ENCODE measurements at places on chromosomes 3 and 15.
A peak's percentile ranks its signal among the peaks of the same experiment; 100 is the strongest.

GRCh38 chr15:47360305-47360704 is 357.0 kb upstream of the SEMA6D start:
- DNase-seq, result no peak

- no peak for DNase-seq
These were observed 74.1 kb downstream of the MSL2 start for GRCh38 chr3:136122006-136122405.

DNA sequence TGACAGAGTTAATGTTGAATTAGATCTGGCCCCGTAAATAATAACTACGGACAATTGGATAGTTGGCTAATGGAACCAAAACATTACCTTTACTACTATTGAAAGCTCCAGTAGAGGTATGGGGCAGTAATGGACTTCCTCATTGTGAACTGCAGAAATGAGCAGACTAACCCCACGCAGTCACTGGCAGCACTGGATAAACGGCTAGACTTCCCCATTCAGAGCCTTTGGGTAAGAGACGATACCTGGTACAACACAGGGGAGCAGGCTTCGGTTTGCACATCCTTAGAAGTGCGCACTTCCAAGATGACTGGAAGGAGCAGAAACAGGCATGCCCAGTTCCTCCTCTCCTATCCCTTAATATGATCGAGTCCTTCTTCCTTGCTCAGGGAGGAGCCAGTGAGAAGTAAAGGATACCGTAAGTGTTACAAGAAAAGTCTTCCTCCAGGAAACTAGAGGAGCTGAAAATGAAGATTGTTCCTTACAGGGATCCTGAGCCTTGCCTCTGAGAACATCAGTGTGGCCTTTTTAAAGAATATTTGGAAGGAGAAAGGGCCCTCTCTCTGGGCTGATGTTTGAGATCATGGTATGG is 100.5 kb upstream of the NECTIN3 start:
- no peak for DNase-seq

GRCh38 chr3:183653209-183654064 is 18.0 kb downstream of the KLHL24 start:
- no peak for DNase-seq

- DNase-seq, result peak; percentile 71
These were observed 456.3 kb upstream of the ARRDC4 start for GRCh38 chr15:97504031-97504792.

GRCh38 chr3:26763723-26764122 is 141.2 kb downstream of the LRRC3B start:
- no peak for DNase-seq

DNA sequence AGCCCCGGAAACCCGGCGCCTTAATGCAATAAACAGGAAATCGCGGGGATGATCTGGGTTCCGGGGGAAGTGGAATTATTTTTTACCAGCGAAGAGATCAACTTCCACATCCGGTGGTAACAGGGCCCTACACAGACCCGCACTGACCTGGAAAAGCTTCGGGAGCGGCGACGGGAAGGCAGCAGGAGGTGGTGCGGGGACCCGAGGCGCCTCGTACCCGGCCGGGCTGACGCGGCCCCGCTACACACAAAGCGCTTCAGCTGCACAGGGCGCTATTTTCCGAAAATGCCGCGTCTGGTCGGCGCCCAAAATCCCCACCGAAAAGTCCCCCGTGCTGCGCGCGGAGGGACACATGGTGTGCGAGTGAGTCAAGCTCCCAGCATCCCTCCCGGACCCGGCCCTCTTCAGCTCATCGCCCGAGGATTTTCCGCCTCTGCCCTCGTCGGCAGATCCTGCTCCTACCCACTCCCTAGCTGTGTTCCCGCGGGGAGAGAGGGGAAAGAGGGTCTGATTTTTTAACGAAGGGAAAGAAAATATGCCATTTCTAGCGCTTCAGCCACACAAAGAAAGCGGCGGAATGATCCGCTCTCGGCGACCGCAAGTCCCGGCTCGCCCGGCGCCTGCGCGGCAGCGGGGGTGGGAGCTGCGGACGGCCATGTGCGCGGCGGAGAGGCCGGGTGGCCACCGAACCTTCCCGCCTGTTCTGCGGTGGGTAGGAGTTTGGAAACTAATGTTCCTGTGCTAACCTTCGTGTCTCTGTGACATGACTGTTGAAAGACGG is at the start of gene GABPB1:
Gene GABPB1, minus strand, starts transcription at position 361 of the 781 bp plus-strand sequence. CDS start 45,400 bp downstream, outside the sequence.
- peak; percentile 84 for DNase-seq

GRCh38 chr15:96462768-96463750 is 132.6 kb downstream of the NR2F2 start:
- DNase-seq, result no peak

DNA sequence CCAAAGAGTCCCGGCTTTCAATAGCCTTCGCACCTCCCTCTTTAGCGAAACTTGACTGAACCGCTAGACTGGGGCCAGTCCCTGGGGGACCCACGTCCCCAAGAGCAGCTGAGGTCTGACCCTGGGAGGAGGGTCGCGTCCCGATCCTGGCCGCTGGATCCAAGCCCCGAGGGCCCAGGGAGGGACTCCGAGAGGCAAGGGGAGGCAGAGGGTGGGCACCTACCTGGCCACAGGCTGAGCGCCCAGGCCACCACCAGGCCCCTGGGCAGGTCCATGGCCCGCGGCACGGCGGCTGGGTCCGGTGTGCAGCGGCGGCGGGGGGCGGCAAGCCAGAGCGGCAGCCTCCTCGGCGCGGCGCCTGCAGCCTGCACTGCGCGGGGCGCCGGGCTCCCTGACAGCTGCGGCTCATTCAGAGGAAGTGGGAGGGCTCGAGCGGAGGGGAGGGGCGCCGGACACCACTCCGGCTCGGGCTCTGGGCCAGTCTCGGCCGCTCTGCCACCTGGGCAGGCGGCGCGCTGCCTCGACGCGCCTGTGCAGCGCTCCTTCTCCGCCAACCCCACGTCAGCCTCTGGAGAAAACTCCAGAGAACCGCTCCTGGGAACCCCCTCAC is at the start of gene ITGA11:
Gene ITGA11, minus strand, starts transcription at position 372 of the 610 bp plus-strand sequence. Its CDS starts 97 bp downstream, at position 275.
- peak; percentile 26 for DNase-seq

GRCh38 chr3:184156522-184156955 is 1.4 kb downstream of the DVL3 start:
- peak; percentile 47 for DNase-seq

DNA sequence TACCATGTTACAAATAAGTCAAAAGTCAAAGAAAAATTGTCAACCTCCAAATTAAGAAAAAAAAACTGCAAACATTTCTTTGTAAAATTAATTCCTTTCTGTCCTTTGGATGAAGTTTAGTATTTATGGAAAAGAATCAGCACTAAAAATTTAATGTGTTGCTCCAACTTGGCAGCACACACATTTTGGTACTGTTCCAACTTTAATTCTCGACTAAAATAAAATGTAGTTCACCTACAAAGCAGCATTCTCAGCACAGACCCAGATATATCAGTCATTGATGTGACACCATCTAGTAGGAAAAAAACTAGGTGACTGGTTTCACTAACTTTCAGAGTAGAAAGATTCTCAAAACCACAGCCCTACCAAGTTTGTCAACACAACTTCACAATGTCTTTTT is 131.7 kb upstream of the ROBO2 start:
- no peak for DNase-seq

- DNase-seq, result no peak
These were observed 10.7 kb downstream of the XIRP1 start for GRCh38 chr3:39181408-39182335.

DNA sequence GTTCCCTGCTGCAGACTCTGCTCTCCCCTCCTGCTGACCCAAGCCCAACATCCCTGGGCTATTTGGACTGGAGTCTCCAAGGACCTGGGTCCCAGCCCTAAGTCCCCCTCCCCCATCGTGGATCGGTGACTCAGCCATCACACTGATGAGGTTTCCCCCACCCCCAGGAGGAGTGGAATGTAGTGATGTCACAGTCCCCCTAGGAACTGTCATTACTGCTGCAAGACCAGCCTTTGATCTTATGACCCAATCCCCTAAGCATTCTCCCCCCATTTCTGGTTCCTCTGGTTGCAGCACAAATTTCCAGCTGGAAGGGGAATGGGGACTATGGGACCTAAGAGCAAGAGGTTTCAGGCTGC is 63.4 kb upstream of the CSPG4 start:
- no peak for DNase-seq

DNA sequence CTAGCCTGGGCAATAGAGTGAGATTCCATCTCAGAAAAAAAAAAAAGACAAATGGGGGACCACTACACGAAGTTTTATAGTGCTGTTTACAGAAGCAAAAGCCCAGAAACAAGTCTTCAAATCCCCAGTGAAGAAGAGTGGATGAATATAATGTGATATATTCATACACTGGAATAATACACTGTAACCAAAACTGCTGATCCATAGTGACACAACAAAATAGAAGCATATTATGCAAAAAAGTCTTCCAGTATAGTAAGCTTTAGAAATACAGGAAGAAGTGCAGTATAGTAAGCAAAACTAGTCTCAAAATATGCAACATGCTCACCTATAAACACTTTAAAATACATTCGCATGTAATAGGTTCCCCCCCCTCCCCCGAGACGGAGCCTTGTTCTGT is 11.9 kb upstream of the FAH start:
- DNase-seq, result no peak

DNA sequence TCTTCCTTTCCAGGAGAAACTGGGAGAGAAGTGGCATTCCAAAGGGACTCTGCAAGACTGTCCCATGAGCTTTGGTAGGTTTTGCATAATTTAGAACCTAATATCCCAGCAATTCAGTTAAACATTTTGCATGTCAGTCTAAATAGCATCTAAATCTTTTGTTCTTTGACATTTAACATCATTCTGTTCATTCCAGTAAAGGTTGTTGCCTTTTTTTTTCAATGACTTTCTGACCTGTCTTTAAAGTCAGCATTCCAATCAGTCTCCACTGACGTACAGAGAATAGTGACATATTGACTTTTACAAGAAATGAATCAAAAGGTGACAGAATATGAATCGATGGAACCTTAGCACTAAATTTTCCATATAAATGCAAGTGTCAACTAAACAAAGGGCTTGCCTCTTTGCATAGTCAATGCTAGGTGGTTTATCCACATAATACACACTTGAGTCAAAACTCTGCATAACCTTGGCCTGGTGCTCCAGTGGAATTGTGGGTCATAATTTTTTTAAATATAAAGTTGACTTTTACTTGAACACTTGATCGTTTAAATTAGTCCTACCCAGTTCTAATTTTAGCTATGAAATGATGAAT is 370.1 kb downstream of the CNTN6 start:
- no peak for DNase-seq

DNA sequence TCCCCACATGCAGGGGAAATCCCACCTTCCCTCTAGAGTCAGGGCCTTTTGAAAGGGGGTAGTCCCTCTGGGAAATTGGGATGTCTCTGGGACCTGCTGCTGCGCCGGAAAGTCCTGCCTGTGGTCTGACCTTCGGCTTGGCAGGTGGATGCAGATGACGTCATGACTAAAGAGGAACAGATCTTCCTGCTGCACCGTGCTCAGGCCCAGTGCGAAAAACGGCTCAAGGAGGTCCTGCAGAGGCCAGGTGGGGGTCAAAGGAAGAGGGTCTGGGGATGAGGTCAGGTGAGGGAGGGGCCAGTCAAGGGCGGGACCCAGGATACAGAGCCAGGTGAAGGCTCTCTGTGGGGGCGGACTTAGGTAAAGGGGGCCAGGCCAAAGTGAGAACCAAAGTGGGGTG is 16.2 kb downstream of the PTH1R start:
- no peak for DNase-seq

DNA sequence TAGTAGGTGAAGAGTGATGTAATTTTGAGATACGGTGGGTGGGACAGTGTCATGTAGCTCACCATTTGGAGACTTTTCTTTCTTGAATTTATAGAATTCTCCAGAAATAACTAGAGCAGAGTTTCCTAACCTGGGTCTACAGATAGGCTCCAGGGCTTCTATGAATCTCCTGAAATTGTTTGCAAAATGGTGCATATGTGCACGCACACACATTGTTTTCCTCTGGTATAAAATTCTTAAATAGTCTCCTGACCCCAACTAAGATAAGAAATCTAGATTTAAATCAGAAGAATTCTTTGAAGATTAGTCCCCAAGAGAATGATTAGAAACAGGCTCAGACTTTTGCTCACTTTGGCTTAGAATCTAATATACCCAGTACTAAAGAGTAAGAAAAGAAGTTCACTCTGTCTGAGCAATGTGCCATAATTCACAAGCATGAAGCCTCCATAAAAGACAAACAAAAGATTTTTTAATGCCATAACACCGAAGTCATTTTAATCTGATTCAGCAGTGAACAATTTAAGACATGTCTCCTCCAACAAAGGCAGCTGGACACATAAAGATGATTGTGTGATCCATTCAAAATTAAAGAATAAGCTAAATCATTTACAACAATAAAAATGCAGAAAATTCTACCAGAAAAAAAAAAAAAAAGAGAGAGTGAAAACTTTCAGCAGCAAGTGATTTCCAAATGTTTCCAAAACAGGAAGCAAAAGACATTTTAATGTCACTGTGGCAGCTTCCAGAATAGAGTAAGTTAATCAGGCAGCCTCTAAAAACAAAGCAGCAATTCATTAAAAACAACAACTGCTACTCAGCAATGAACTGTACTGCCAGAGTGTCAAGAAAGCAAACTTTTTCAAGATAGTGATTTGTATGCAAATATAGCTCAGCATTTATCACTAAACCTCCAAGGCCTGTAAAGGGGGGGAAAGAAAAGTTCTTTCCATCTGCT is 975.5 kb upstream of the CFAP20DC start:
- no peak for DNase-seq

DNA sequence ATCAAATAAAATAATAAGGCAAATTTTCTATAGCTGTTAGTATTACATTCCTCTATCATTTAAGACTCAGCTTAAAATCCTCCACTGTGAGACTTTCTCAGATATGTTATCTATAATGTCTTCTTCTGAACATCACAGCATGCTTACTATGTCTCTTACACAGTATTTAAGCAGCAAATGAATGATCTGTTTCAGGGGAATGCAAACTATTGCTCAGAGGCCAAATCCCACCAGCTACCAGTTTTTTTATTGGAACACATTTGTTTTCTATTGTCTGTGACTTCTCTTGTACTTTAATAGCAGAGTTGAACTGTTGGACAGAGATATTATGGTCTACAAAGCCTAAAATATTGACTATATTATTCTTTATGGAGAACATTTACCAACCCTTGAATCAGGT is 59.6 kb downstream of the C3orf38 start:
- DNase-seq, result no peak

- no peak for DNase-seq
These were observed 31.6 kb downstream of the ZDHHC19 start for GRCh38 chr3:196179380-196180308.

GRCh38 chr3:134229038-134229437 is 21.6 kb downstream of the RYK start:
- no peak for DNase-seq

DNA sequence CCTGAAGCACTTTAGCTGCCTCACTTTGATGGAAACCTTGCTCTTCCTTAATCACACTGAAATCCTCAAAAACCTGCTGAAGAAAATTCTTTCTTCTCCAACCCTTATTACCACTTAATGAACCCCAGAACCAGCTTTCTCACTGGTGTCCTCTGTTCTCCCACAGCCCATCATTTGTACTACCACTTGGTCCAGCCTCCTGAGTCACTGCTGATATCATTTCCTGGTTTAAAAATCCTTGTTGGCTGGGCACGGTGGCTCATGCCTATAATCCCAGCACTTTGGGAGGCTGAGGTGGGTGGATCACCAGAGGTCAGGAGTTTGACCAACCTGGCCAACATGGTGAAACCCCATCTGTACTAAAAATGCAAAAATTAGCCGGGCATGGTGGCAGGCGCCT is 418.6 kb upstream of the KCNMB2 start:
- DNase-seq, result no peak

- no peak for DNase-seq
These were observed 63.5 kb downstream of the FEM1B start for GRCh38 chr15:68340726-68341671.

GRCh38 chr15:66966256-66966655 is 99.1 kb upstream of the SMAD3 start:
- no peak for DNase-seq
